ENCODE measurements at places on chromosomes 3 and 15.

- peak; percentile 67 for DNase-seq
Measured at GRCh38 chr3:78728406-78729145, 1039.2 kb downstream of the ROBO1 start.

- no peak for DNase-seq
Measured at GRCh38 chr15:29871401-29871800, 49.1 kb upstream of the TJP1 start.

GRCh38 chr3:125957674-125958510, 11.1 kb upstream of the ROPN1B start:
- no peak for DNase-seq

GRCh38 chr15:42037656-42038055, 16.8 kb upstream of the PLA2G4E start:
- DNase-seq = no peak

GRCh38 chr3:149563114-149563513, 88.6 kb downstream of the TM4SF4 start:
- DNase-seq = no peak

DNA sequence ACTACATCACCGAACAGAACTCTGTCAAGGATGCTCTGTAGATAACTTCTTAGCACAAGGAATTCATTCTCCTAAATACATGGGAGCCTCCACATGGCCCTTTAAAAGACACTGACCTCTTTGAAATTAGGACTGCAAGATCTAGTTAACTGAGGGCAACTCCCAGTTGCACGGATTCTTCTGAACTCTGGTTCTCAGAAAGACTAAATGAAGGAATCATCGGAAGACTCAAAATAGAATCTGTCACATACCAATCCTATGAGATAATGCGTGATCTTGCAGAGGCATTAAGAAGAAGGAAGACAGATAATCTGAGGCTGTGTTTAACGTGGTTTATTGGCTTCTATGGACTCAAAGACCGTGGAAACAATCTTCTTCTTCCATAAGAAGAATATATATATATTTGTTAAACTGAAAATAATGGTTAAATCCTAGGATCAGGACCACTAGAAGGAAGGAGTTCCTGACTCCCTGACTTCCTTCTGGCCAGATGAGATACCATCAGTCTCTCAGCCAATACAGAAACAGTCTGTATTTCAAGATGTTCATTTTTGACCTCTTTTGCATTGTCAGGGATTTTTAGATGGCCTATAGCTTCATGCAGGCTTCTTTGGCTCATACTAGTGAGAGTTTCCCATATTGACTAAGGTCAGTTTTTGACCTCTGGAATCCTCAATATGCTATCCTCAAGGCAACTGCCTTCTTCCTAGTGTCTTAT, 33.9 kb upstream of the TBC1D23 start:
- peak; percentile 45 for DNase-seq

- no peak for DNase-seq
Measured at GRCh38 chr3:26292780-26293179, 329.8 kb upstream of the LRRC3B start.

GRCh38 chr3:66092175-66092995, 53.7 kb upstream of the MAGI1 start:
- no peak for DNase-seq

DNA sequence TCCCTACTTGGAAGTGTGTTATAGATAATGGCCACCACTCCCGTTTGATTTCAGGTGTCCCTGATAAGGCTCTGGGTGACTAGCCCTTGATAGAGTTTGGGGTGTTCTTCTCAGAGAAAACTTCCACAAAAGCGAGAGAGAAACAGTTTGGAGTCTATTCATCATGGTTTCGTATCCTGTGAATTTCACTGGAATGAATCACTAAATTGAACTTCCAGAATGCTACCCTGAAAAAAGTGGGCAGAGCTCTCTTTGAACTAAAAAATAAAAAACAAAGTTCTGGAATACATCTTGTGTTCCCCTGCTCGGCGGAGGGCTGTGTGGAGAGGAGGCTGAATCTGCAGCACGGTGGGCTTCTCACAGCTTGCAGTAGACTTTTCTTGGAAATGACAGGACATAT, 52.8 kb upstream of the FAM98B start:
- DNase-seq = peak; percentile 62

GRCh38 chr15:76863693-76864092, 41.4 kb downstream of the SCAPER start:
- no peak for DNase-seq

DNA sequence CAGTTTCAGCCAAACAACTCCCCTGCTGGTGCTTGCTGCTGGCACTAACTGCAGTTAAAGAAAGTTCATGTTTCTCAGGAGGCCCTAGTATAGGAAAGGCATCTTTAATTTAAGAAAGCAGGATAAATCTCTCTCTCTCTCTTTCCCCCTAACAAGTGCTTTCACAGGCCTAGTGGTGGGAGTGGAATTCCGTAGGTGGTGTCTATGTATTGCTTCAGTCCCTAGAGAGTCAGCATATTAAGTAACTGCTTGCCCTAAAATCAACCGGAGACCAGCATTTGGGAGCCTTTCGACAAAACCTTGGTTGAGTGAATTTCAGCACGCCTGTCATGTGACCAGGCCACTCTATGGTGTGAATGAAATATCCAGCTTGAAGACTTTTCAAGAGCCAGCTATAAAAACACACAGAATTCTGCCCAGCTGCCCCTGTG, 169.2 kb upstream of the TGFBR2 start:
- DNase-seq = peak; percentile 90

DNA sequence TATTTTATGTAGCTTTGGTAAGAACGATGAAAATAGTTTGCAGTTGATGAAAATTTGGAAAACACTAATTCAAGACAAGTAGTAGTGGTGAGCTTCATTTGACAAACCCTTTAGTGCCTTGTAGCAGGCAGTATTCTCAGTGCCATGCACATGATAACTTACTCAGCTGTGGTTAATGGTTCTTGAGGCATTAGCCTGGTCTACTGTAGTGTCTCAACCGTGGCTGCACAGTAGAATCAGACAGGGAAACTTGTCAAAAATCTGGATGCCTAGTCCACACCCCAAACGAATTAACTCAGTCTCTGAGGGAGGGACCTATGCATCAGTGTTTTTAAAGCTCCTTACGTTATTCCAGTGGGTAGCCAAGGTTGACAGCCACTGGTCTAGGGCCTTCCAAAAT, 45.4 kb downstream of the PSMD6 start:
- peak; percentile 42 for DNase-seq

GRCh38 chr3:134374791-134375581, 739 bp upstream of the AMOTL2 start:
- DNase-seq = no peak

- peak; percentile 63 for DNase-seq
Measured at GRCh38 chr3:133578548-133579191, 5.2 kb downstream of the CDV3 start.

GRCh38 chr3:130093741-130094391, 12.2 kb downstream of the ALG1L2 start:
- DNase-seq = no peak

DNA sequence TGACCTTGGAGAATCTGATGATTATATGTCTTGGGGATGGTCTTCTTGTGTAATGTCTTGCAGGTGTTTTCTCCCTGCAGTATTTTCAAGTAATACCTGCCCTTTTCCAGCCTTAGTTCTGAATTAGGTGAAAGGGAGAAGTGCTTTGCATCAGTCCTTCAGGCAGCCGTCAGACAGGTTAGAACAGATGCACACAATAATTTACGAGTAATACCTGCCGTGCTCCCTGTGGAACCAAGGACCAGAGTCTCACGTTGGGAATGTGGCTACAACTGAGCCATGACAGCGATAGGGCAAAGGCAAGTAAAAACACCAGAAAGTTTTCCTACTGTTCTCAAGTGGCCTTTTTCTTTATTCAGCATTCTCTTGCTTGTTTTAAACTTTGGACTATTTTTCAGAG, 69.1 kb downstream of the CHCHD6 start:
- DNase-seq = no peak

DNA sequence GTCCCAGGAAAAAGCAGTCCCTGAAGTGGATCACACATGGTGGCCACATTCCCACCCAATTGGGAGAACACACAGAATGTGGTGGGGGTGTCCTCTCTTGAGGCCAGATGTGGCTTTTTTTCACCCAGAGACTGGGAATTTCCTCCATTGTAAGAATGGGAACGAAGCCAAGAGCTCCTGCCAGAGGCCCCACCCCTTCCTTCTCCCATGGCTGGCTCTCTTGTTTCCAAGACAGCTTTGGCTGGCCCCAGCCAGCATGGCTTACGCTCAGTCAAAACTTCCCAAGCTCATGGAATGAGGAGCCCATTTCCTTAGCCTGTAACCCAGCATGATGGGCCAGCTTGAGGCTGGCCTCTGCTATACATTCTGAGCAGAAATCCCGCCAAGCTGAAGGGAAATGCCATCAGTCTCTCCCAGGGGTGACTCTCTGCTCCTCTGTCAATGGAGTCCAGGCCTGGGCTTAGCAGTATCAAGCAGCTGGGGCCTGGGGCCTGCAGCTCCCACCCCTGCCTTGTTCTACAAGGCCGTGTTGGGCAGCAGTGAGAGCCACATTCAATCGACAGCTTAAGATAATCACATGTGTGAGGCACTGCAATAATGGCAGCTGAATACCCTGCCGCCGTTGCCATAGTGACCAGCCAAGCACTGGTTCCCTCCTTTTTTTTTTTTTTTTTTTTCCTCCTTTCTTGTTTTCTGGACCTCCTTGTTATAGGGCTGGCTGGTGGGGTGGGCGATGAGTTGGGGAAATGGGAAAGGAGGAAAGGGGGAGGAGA, 142.4 kb downstream of the EPHB1 start:
- peak; percentile 8 for DNase-seq

- DNase-seq = no peak
Measured at GRCh38 chr3:178850450-178851190, 221.0 kb downstream of the ZMAT3 start.

DNA sequence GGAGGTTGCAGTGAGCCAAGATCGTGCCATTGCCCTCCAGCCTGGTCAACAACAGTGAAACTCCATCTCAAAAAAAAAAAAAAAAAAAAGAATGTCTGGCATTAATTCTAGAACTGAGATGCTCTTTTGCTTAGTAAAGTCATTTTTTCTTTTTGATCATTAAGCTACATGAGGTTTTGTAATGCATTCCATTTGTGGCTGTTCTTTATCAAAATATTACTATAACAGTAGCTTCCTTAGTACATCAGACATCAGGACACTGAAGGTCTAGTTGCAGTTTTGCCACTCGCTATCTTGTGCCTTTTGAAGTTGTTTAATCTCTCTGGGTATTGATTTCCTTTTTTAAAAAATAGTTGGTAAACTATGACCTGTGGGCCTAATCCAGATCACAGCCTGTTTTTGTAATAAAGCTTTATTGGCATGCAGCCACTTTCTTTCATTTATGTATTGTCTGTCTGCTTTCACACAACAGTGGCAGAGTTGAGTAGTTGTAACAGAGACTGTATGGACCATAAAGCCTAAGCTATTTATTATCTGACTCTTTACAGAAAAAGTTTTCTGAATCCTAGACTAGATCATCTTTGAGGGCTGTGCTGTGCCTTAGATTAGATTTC, 76.6 kb downstream of the SLC25A26 start:
- peak; percentile 38 for DNase-seq

DNA sequence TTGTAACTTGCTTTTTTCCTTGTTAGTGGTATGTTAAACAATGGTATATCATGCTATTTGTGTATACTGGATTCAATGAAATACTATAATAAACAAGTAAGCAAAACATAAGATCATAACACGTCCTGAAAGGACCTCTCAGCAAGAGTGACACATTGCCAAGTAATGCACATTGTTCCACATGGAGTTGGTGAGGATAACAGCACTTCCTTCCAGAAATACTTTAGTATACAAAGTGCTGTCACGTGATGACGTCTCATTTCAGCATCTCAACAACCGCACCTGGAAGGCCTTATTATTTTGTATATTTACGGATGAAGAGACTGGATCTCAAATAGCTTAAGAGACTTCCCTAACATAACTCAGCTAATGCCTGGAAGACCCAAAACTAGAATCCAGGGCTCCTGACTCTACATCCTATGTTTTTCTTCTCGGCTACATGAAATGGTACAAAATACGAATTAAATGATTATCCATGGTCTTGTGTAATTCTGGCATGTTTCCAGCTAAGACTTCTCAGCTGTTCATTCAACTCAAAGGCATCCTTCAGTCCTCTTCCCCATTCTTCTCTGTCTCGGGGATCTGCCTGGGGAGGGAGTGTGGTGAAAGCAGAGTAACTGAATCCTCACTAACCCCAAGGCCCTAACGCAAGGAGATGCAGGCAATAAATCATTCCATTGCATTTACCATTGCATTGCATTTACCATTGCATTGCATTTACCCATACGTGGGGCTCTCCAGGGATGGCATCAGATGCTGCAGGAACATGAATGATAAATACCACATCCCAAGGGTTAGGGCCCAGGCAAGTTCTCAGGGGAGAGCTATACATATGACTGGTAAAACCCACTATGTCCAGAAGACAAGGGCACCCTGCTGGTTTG, 79.2 kb downstream of the LIPC start:
- peak; percentile 41 for DNase-seq

- no peak for DNase-seq
Measured at GRCh38 chr3:23709987-23710386, 95.8 kb upstream of the UBE2E1 start.

DNA sequence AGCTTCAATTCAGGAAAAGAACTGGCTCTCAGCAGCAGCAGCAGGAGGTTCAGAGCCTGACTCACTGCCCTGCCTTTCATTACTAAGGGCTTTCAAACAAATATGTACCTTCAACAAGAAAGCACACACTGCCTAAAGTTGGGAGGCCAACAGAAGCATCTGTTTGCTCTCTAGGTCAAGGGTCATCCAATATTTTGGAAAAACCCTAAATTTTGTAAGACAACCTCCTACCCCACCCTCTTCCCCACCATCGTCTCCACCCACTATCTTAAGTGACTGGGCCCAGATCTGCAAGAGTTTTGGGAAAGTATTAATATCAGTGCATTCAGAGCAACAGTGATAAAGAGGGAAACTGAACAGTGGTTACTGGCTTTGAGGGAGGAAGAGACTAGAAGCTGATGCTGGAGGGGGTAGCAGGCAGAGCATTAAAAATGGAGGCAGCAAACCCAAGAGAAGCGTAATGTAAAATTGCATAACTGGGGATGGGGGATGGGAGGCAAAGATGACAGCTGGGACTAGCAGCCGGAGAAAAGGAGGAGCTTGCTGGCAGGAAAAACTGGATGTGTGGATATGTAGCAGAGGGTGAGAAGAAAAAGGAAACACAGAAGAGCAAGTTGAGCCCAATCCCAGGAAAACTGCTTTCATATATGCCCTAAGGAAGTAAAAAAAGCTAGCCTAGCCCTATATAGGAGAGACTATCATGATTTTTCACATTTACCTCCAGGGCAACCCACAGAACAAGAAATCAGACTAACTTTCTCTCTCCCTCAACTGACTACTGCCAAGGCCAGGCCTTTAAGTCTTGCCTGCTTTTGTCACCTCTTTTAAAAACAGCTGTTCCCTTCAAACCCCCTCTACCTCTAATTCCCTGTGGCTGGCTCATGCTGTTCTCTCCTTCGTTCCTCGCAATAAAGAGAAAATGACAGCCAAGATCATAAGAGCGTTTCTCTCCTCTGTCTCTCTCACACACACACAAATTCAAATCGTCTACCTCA, 31.4 kb downstream of the NPTN start:
- peak; percentile 63 for DNase-seq

Data from fibroblast of mammary gland (primary cell).